ENCODE measurements at places on chromosomes 7 and 10.

GRCh38 chr10:48237259-48238250 lies 36.9 kb downstream of the FRMPD2 start:
- H3K36me3 ChIP-seq = no peaks in the 10 kb centered on the region
- DNase-seq = no peak
- no peaks in the 10 kb centered on the region for H3K27me3 ChIP-seq
- H3K27ac ChIP-seq = no peak overlapping the region
- H3K4me1 ChIP-seq = no peaks in the 10 kb centered on the region
- no peak overlapping the region for H3K4me3 ChIP-seq

DNA sequence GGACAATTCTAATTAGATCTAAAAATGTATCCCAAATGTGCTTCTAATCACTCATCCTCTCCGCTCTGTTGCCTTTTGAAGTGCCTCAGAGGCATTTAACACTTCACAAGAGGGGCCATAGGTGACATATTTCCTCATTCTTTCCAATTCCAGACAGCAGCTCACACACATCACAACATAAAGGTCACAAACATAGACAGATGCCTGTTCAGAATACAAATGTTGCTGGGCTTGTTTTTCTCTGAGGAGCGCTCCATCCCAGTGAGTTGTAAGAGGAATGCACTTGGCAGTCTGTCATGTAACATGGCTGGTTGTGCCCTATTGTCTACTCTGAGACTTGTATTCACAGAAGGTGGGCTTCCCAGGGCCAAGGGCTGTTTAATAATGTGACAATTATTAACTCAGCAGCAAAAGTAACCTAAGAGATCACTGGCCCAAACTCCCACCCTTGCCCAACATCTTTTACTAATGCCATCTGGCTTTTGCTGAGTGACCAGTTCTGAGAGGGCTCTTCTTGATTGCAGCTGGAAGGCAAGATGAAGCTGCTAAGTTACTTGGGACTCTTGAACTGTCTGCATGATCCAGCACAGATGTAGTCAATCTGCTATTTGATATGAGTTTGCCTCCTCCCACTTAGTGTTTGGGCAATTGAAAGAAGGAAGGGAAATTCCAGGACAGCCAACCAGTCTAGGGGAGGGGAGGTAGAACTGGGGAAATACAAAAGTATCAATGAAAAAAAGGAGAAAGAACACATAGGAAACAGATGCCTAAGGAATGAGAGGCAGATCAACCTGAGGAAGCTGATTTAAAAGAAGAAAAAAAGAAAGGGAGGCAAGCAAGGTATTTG lies 13.6 kb downstream of the PON2 start:
- no peaks in the 10 kb centered on the region for H3K36me3 ChIP-seq
- no peak overlapping the region for H3K4me3 ChIP-seq
- no peaks in the 10 kb centered on the region for H3K27me3 ChIP-seq
- H3K27ac ChIP-seq = no peak overlapping the region

- no peak for DNase-seq
- H3K27me3 ChIP-seq = no peaks in the 10 kb centered on the region
- H3K36me3 ChIP-seq = no peaks in the 10 kb centered on the region
- H3K4me1 ChIP-seq = peaks cover 12% of the 10 kb centered on the region
Measured at GRCh38 chr10:11679946-11680345, 62.2 kb upstream of the ECHDC3 start.

DNA sequence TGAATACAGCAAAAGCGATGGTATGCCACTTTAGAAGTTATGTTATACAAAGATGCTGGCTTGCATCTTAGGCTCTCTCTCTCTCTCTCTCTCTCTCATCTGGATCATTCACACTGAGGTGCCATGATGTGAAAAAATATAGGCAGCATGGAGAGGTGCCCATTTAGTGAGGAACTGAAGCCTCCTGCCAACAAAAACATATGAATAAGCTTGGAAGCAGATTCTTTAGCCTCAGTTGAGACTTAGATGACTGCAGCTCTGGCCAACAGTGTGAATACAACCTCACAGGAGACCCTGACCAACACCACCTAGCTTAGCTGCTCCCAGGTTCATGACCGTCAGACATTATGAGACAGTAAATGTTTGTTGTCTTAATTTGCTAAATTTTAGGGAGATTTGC lies 560.1 kb upstream of the LRRTM3 start:
- H3K36me3 ChIP-seq = no peaks in the 10 kb centered on the region
- no peaks in the 10 kb centered on the region for H3K4me1 ChIP-seq
- no peak for DNase-seq
- H3K4me3 ChIP-seq = no peak overlapping the region

DNA sequence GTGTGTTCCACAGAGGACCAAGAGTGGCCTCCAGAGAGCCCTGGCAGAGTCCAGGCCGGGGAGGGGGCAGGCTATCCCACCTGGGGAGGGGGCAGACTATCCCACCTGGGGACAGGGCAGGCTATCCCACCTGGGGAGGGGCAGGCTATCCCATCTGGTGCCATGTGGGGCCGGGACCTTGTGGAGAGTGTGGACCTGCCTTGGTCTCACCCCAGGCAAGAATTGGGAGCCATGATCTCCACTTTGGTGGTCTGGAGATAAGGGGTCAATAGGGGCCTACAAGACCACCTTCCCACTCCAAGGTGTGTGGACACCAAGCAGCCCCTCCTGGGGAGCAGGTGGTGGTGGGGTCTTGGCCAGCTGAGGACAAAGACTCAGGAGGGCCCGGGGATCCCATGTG lies 138.2 kb downstream of the EBF3 start:
- H3K27me3 ChIP-seq = no peaks in the 10 kb centered on the region
- no peak overlapping the region for H3K27ac ChIP-seq
- no peak overlapping the region for H3K4me3 ChIP-seq
- H3K36me3 ChIP-seq = no peaks in the 10 kb centered on the region
- DNase-seq = no peak

DNA sequence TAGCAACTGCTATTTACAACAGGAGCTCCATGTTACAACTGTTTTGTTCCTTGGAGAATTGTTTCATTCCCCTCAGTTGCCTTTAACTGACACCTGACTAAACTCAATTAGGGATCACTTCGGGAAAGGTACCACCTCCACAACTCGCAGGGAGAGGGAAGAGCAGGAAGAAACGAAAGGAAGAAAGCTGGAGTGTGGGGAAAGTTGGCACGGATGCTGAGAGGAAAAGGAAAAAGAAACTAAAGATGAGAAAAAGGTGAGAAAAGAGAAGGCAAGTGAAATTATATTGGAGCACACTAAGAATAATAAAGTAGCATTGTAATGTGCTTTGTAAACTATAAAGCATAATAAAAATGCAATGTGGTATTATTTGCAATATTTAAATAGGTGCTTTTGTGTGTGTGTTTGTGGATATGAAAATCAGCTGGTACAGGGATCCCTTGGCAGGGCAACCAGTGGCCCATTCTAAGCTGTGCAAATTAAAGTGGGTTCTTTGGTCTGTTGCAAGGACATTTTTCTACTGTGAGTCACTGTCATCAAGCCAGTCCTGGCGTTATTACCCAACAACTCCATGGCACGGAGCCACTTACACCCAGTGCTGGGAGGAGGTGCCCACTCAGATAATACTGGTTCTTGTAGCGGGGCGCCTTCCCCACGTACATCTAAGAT lies 45.9 kb downstream of the HIPK2 start:
- peak; percentile 14 for DNase-seq
- no peaks in the 10 kb centered on the region for H3K27me3 ChIP-seq
- peak overlapping the region; percentile 67 for H3K27ac ChIP-seq
- peaks cover 38% of the 10 kb centered on the region for H3K4me1 ChIP-seq

- H3K27me3 ChIP-seq = no peaks in the 10 kb centered on the region
- H3K4me3 ChIP-seq = no peak overlapping the region
- no peaks in the 10 kb centered on the region for H3K4me1 ChIP-seq
- H3K36me3 ChIP-seq = no peaks in the 10 kb centered on the region
- no peak for DNase-seq
Measured at GRCh38 chr10:130905921-130906320, 405.6 kb downstream of the TCERG1L start.
